CD4-positive, alpha-beta T cell treated with Interleukin-21 for 1 hour (primary cell): ENCODE measurements at places on chromosomes 11 and 22.
A peak's percentile ranks its signal among the peaks of the same experiment; 100 is the strongest.

DNA sequence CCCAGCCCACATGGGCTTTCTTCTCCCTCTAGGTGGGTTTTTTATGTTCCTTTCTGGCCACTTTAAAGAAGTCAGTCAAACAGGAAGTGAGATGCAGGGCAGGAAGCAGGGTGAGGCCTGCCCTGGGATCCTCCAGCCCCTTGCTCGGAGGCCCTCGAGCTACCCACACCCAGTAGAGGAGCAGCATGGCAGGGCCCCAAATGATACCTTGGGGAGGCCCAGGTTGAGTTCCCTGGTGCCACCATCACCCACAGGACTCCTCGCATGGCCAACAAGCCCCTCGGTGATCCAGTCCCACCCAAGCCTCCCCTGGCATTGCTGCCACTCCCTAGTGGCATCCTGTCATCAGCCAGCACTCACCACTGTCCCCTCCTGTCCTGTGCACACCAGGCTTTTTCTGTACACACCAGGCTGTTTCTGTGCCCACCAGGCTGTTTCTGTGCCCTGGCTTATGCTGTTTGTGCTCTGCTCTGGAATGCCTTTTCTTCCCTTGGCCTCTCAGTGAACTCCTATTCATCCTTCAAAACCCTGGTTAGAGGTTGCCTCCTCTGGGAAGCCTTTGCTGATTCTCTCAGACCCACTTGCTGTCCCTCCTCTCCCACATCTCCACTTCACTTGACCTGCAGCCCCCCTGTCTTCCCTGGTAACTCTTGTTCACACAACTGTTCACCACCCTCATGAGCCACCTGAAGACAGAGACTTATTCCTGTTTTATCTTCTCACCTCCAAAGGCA lies 3.1 kb upstream of the PTGDR2 start:
- no peak for DNase-seq

- no peak for DNase-seq
Observed at GRCh38 chr11:67571443-67571842, 12.2 kb upstream of the GSTP1 start.

GRCh38 chr22:27113641-27114040 lies 456.3 kb downstream of the MIAT start:
- no peak for DNase-seq

- no peak for DNase-seq
Observed at GRCh38 chr11:115080923-115081680, 402.8 kb downstream of the NXPE2 start.

DNA sequence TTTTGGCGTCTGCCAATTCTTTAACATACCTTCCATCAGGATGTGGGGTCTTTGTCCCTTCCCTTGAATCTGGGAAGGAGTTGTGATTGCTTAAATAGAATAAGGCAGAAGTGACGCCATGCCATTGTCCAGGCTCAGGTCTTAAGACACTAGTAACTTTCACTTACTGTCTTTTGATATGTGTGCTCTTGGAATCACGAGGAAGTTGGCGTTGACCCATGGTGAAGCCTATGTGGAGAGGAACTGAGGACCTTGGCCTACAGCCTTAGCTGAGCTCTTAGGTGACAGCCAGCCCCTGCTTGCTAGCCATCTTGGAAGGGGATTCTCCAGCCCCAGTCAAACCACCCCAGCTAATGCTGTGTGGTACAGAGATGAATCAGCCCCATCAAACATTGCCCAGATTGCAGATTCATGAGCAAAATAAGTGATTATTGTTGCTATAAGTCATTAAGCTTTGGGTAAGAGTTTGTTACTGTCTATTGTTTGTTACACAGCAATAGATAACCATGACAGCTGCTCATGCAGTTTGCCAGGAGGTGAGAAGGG lies 17.6 kb upstream of the CLPB start:
- DNase-seq = no peak

GRCh38 chr22:33666279-33666960 lies 253.9 kb downstream of the LARGE1 start:
- DNase-seq = no peak

DNA sequence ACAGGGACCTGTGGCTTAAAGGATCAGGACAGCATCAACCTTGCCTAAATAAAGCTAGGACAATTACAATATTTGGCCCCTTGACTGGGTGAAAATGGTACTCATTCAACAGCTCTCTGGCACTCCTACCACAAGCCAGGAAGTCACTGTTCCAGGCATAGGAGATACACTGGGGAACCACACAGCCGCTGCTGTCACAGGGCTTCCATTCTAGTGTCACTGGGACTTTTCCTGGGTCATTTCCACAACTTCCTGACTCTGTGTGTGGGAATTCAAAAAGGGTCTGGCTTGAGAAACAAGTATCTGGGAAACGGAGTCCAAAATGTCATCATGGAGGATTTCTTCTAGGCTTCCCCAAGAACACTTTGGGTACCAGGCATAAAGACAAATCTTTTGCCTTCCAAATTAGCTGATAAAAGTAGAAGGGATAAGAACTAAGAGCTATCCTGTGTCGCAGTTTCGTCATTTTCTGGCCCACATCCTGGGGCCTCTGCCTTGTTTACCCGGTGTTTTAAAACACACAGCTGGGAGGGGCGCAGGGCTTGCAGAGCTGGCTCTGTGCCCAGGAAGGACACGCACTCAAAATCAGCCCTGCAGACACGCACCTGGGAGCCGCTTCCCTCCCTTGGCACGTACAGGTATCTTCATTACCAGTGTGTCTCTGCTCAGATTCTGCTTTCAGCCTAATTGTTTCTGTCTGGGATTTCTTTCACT lies 38.0 kb downstream of the TMEM45B start:
- peak; percentile 73 for DNase-seq

DNA sequence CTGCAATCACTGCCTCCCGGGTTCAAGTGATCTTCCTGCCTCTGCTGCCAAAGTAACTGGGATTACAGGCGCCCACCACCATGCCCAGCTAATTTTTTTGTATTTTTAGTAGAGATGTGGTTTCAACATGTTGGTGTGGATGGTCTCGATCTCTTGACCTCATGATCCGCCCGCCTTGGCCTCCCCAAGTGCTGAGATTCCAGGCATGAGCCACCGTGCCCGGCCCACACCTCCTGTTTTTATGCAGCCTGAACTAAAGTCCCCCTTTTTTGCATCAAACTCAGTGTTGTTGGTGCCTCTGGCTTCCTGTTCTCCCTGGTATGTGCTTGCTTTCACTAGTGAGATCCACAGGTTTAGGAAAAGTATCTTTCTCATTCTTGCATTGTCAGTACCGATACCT lies 4.2 kb downstream of the TBC1D22A start:
- DNase-seq = no peak

GRCh38 chr11:96134602-96135001 lies 208.4 kb downstream of the MAML2 start:
- peak; percentile 47 for DNase-seq

DNA sequence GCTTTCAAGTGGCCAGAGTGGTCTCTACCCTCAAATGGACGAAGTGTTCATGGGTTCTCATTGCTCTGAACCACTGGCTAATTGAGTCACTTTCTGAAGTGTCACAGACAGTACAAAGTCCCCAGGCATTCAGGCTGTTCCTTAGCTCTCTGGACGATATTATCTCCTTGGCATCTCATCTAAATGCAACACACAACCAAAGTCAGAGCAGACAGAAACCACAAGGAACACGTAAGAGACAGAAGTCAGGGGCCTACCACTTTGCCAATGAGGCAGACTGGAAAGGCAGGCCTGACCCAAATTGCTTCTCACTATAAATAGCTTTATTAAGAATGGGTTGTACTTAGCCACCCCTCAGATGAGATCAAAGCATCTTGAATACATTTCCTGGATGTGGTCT lies 29.0 kb upstream of the LDLRAD3 start:
- no peak for DNase-seq

- no peak for DNase-seq
Observed at GRCh38 chr11:94581926-94582325, 14.8 kb downstream of the PIWIL4 start.

- peak; percentile 60 for DNase-seq
Observed at GRCh38 chr22:39254789-39255298, 10.1 kb upstream of the PDGFB start.

- no peak for DNase-seq
Observed at GRCh38 chr11:38411149-38411548, 1813.1 kb upstream of the RAG2 start.

- DNase-seq = peak; percentile 77
Observed at GRCh38 chr11:46889689-46890475, 28.5 kb downstream of the LRP4 start.

GRCh38 chr11:8785998-8786397 lies 103.4 kb downstream of the RPL27A start:
- no peak for DNase-seq

GRCh38 chr11:110079726-110080125 lies 13.5 kb upstream of the ZC3H12C start:
- DNase-seq = no peak

DNA sequence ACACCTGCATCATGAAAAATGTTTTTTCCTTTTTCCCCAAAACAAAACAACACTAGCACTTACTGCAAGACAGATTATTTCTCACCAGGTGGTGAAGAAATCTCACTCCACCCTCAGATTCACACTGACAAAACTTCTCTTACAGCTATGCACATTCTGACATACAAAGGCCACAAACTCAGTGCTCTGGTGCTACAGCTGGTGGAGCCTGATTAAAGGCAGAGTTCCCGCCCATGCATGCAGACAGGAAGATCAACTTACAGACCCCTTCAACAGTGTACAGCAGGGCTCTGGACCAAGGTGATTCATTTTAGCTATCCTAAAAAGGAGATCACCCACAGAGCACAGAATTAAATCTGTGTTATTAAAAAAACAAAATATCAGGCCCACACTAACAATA lies 112.6 kb downstream of the CADM1 start:
- DNase-seq = no peak

GRCh38 chr22:24433828-24434470 lies 6.5 kb downstream of the ADORA2A start:
- DNase-seq = no peak

DNA sequence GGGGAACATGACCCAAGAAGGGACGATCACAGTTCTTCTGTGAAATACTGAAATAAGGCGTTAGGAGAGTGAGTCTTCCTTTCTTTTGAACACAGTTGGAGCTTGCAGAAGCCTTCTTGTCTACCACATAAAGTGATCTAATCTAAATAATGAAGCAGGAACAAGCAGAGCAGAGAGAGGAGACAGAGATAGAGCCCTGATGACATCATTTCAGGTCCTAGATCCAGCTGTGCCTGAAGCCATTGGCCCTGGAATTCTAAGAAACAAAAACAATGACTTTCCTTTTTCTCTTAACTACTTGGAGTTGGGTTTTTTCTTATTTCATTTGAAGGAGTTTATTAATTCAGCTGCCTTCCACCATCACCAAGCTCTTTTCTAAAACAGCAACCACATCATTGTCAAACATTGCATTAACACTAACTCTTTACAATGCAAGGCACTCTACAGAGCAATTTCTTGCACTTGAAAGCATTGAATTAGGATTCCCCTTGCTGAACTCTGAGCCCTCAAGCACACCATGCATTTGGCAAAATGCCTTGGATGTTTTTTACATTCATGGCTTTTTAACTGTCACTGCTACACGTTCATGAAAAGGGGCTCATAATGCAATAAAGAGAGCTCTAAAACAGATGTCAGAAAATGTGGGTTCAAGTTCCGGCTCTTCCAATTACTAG lies 117.2 kb upstream of the TIMP3 start:
- DNase-seq = no peak

DNA sequence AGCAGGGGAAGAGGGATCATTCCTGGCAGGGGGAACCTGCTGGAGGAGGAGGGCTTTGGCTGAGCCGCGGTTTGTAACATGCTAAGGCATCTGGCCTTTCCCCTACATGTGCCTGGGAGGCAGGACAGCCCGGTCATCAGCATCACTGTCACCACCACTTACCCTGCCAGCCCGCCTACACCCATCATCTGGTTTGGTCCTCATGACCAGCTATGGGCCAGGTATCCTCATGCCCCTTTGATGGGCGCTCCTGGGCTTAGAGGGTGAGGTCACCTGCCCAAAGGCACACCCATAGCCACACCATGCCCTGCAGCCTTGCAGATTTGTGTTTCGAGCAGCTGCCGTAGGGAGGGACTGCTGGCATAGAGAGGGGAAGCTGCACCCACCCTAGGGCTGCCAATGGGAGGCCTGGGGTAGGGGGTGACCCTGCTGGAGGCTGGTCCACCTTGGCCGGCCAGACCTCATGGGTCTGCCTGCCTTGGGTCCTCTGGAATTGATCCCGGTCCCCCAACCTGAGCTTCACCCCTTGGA lies 2.6 kb downstream of the MRGPRF start:
- no peak for DNase-seq

DNA sequence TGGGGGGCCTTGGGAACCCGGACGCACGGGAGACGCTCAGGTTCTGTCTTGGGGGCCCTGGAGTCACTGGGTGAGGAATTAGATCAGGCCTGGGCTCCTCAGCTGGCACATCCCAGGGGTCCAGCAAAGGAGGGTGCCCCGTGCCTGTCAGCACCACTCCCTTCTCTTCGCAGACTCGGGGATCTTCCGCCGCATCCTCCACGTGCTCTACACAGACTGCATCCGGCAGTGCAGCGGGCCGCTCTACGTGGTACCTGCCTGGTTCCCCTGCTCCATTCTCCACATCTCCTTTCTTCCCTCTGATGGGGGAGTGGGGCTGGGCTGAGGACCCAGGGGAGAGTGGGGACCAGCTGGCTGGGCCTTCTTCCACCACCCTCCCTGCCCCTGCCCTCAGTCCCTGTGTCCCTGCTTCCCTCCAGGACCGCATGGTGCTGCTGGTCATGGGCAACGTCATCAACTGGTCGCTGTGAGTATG lies 6.7 kb upstream of the TAGLN start:
- DNase-seq = no peak

- no peak for DNase-seq
Observed at GRCh38 chr22:39624501-39624821, 53.9 kb downstream of the CACNA1I start.

GRCh38 chr11:119262668-119263351 lies 54.1 kb downstream of the MCAM start:
- peak; percentile 39 for DNase-seq

DNA sequence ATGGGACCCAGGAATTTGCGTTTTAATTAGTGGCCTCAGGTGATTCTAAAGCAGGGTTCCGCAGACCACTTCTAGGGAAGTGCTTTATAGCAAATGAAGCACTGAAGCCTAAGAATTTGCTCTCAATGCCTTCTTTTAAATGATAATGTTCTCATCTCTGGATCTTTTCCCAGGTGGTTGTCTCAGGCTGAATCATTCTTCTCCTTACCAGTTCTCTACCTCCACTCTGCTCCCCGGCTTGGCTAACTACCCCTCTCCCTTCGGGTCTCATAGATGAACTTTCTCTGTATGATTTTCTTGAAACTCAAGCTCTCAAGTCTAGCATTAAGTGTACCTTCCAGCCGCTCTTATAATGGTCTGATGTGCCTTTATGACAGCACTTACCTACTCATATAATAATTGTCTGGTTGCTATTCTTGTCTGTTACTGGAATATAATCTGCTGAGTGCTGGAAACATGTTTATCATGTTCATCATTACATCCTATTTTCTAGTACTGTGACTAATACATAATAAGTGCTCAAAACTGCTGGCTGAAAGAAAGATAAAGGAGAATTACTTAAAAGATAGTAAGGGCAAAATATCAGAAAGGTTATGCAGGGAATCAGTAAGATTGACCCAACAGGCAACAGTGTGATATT lies 195.9 kb upstream of the SESN3 start:
- no peak for DNase-seq
